ENCODE measurements at places on chromosomes 11 and 22.

DNA sequence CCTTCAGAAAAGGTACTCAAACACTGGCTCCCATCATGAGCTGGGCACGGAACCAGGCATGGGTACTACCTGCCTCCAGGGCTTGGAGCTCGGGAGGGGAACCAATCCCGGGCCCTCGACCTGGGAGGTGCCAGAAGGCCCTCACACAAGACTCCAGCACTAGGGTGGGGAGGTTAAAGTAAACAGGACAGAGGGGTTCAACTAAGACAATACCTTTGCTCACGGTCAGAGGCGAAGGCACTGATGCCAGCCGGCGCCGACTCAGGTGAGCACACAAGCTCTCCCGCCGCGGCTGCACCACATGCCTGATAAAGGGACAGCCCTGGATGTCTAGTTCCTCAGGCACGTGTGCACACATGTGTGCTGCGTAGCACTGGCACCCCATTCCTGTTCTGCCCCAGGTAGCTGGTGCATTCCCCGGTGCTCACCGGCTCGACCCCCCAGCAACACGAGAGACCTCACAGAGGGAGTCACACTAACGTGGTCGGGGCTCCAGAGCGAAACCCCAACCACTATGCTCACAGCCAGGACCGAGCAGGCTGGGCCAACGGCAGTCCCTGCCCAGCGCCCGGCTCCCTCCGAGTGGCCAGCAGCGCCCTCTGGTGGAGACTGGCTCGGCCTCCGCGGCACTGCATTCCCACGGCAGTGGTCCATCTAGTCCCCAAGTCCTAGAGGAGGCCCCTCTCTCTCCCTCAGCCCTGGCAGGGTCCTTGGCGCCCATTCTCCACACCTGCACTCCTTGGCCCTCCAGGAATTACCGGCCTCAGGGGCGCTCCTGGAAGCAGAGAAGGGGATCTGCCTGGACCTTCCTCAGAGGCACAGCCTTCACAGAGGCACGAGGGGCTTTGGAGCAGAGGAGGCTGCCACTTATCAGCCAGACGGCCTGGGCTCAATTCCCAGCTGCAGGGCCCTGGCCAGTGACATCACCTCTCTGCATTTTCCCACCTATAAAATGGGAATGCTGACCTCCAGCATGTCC is 28.8 kb upstream of the MOB2 start:
- no peaks in the 10 kb centered on the region for H3K27me3 ChIP-seq
- peak; percentile 43 for DNase-seq
- H3K27ac ChIP-seq: no peak overlapping the region
- H3K4me1 ChIP-seq: peaks cover 36% of the 10 kb centered on the region

- no peak for DNase-seq
- H3K4me3 ChIP-seq: no peak overlapping the region
- no peak overlapping the region for H3K27ac ChIP-seq
- peaks cover 27% of the 10 kb centered on the region for H3K27me3 ChIP-seq
Measured at GRCh38 chr11:70504246-70505020, 106.1 kb downstream of the CTTN start.

DNA sequence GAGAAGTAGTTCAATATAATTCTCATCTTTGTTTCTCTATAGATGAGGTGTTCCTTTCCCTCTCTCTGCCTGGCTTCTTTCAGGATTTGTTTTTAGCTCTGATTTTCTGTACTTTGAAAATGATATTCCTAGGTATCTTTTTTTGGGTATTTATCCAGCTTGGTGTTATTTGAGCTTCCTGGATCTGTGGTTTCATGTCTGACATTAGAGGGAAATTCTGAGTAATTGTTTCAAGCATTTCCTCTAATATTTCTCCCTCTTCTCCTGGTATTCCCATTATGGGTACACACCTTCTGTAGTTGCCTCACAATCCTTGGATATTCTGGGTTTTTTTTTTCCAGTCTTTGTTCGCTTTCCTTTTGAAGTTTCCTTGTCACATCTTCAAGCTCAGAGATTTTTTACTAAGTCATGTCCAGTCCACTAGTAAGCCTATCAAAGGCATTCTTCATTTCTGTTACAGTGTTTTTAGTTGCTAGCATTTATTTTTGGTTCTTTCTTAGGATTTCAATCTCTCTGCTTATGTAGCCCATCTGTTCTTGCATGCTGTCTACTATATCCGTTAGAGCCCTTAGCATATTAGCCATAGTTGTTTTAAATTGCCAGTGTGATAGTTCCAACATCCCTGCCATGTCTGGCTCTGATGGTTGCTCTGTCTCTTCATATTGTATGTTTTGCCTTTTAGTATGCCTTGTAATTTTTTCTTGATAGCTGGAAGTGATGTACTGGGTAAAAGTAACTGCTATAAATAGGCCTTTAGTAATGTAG is 5.8 kb downstream of the CCDC81 start:
- H3K27ac ChIP-seq: no peak overlapping the region
- no peak overlapping the region for H3K4me3 ChIP-seq
- H3K36me3 ChIP-seq: no peaks in the 10 kb centered on the region
- peaks cover 8% of the 10 kb centered on the region for H3K4me1 ChIP-seq
- no peaks in the 10 kb centered on the region for H3K27me3 ChIP-seq
- no peak for DNase-seq

GRCh38 chr22:47160781-47161520 is 398.5 kb downstream of the TBC1D22A start:
- H3K36me3 ChIP-seq: no peaks in the 10 kb centered on the region
- H3K4me1 ChIP-seq: no peaks in the 10 kb centered on the region
- no peak overlapping the region for H3K27ac ChIP-seq
- no peak for DNase-seq

GRCh38 chr22:19321757-19322156 is 30.2 kb upstream of the CLTCL1 start:
- no peak for DNase-seq
- peaks cover 12% of the 10 kb centered on the region for H3K36me3 ChIP-seq
- peaks cover 3% of the 10 kb centered on the region for H3K27me3 ChIP-seq
- H3K4me1 ChIP-seq: no peaks in the 10 kb centered on the region

DNA sequence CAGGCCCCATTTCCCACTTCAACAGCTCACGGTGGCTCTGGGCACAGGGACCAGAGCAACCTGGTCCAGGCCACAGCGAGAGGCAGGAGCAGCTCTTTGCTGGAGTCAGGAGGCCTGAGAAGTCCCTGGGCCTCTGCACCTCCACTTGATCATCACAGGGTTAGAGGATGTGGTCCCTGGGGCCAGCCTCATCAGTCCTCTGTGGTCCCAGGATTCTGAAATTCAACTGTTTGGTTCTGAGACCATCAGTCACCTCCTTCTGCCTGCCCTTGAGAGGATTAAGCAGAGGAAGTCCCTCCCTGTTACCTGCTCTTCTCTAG is 24.9 kb upstream of the CBX7 start:
- no peaks in the 10 kb centered on the region for H3K36me3 ChIP-seq
- H3K4me3 ChIP-seq: no peak overlapping the region
- H3K27me3 ChIP-seq: no peaks in the 10 kb centered on the region

GRCh38 chr11:92329137-92329536 is 104.5 kb downstream of the FAT3 start:
- no peak overlapping the region for H3K27ac ChIP-seq
- peaks cover 21% of the 10 kb centered on the region for H3K4me1 ChIP-seq
- DNase-seq: no peak
- no peak overlapping the region for H3K4me3 ChIP-seq
- no peaks in the 10 kb centered on the region for H3K27me3 ChIP-seq

GRCh38 chr11:23359297-23359696 is 499.0 kb upstream of the CCDC179 start:
- H3K36me3 ChIP-seq: no peaks in the 10 kb centered on the region
- peaks cover 1% of the 10 kb centered on the region for H3K27me3 ChIP-seq
- DNase-seq: peak; percentile 66
- peaks cover 14% of the 10 kb centered on the region for H3K4me1 ChIP-seq
- H3K4me3 ChIP-seq: no peak overlapping the region

- peaks cover 7% of the 10 kb centered on the region for H3K36me3 ChIP-seq
- H3K4me3 ChIP-seq: no peak overlapping the region
- no peaks in the 10 kb centered on the region for H3K4me1 ChIP-seq
- H3K27ac ChIP-seq: no peak overlapping the region
- peaks cover 15% of the 10 kb centered on the region for H3K27me3 ChIP-seq
Measured at GRCh38 chr22:19998232-19998951, 18.2 kb downstream of the ARVCF start.

- H3K27ac ChIP-seq: peak overlapping the region; percentile 62
- DNase-seq: peak; percentile 78
- H3K4me1 ChIP-seq: peaks cover 69% of the 10 kb centered on the region
- H3K36me3 ChIP-seq: no peaks in the 10 kb centered on the region
Measured at GRCh38 chr11:57255618-57256017, 18.6 kb upstream of the APLNR start.

GRCh38 chr11:104198576-104198975 is 34.6 kb upstream of the PDGFD start:
- H3K27ac ChIP-seq: no peak overlapping the region
- peaks cover 3% of the 10 kb centered on the region for H3K27me3 ChIP-seq
- no peaks in the 10 kb centered on the region for H3K4me1 ChIP-seq
- H3K36me3 ChIP-seq: no peaks in the 10 kb centered on the region
- no peak for DNase-seq

GRCh38 chr11:119531056-119531455 is 108.1 kb upstream of the THY1 start:
- H3K27ac ChIP-seq: no peak overlapping the region
- H3K27me3 ChIP-seq: peaks cover 52% of the 10 kb centered on the region
- H3K36me3 ChIP-seq: no peaks in the 10 kb centered on the region
- no peak overlapping the region for H3K4me3 ChIP-seq
- H3K4me1 ChIP-seq: no peaks in the 10 kb centered on the region

- no peak overlapping the region for H3K27ac ChIP-seq
- no peaks in the 10 kb centered on the region for H3K36me3 ChIP-seq
- H3K4me3 ChIP-seq: no peak overlapping the region
- H3K4me1 ChIP-seq: no peaks in the 10 kb centered on the region
Measured at GRCh38 chr11:26297189-26297975, 34.5 kb upstream of the ANO3 start.

DNA sequence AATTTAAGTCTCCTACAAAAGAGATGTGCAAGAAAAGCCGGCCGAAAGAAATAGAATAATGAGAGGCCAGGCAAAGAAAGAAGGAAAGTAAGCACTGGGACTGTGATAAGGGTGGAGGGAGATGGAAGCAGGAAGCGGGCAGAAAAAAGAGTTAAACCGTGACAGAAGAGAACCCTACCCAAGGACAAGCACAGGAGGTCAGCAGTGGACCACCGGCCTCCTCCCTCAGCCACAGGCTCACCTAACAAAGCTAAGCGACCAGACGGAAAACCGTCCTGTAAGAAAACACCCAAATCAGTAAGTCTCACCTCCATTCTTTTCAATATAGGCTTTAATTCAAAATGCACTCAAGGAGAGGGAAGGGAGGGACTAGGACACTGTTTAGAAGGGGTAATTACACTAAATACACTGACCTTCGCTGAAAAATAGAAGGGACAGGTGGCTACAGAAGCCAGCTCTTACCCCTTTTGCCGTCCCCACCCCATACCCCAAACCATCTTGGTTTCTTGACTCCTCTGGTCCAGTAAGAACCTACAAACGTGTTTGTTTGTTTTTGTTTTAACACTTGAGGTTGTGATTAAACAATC is 1.9 kb downstream of the FAM181B start:
- H3K27me3 ChIP-seq: peaks cover 45% of the 10 kb centered on the region
- H3K36me3 ChIP-seq: no peaks in the 10 kb centered on the region
- no peak overlapping the region for H3K27ac ChIP-seq

GRCh38 chr22:44586999-44587736 is 89.1 kb upstream of the RTL6 start:
- H3K27me3 ChIP-seq: peaks cover 42% of the 10 kb centered on the region
- DNase-seq: no peak
- no peaks in the 10 kb centered on the region for H3K4me1 ChIP-seq
- H3K36me3 ChIP-seq: no peaks in the 10 kb centered on the region
- H3K27ac ChIP-seq: no peak overlapping the region
- H3K4me3 ChIP-seq: no peak overlapping the region

DNA sequence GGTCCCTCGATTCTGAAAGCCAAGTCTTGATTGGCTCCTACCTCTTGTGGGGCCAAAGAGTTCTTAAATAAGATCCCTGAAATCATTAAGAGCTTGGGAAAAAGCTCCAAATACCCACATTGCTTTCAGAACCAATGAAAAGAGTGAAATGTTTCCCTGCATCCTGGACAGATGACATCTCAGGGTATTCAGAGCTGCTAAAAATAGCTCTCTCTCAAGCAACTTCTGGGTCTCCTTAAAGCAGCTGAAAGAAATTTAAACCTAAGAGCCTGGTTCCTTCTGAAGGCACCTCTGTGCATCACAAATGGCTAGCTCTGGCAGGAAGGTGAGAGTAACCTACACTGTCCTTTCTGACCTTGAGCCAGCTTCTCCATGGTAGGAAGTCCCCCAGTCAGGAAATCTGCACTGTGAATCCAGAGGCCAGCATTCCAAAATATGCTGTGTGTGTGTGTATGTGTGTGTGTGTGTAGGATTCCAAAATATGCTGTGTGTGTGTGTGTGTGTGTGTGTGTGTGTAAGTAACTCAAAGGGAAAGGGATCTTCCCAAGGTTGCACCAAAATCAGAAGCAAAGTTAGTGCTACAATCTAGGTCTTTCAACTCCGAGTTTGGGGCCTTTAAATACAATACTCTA is 50.1 kb downstream of the RELT start:
- H3K27ac ChIP-seq: peak overlapping the region; percentile 30
- peaks cover 2% of the 10 kb centered on the region for H3K27me3 ChIP-seq
- 0 out of 2 replicates have a peak, but pooled peaks cover 5% of the 10 kb centered on the region for H3K36me3 ChIP-seq
- peak; percentile 39 for DNase-seq

DNA sequence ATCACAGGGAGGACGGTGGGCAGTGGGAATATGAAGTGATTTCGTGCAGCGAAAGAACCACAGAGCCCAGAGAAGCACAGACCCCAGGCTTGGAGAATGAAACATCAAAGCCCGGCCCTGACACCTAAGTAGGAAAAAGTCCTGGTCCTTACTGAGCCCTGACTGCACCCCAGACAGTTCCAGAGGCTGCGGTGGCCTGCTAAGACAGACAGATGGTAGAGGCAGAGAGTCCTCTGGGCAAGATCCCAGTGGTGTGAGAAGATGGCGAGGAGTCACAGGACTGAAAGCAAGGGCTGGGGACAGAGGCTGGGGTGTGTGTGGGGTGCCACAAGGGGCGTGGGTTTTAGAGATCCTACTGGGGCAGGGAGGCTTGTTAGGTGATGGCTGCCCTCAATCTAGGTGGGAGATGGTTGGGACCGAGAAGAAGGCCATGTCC is 3.7 kb downstream of the CBX6 start:
- no peak for DNase-seq
- H3K4me1 ChIP-seq: peaks cover 29% of the 10 kb centered on the region
- peaks cover under 1% of the 10 kb centered on the region for H3K27me3 ChIP-seq

- peaks cover 38% of the 10 kb centered on the region for H3K4me1 ChIP-seq
- DNase-seq: no peak
- no peaks in the 10 kb centered on the region for H3K27me3 ChIP-seq
- H3K4me3 ChIP-seq: no peak overlapping the region
- no peaks in the 10 kb centered on the region for H3K36me3 ChIP-seq
Measured at GRCh38 chr11:128213461-128213860, 373.9 kb downstream of the ETS1 start.

- peaks cover 80% of the 10 kb centered on the region for H3K4me1 ChIP-seq
- H3K27ac ChIP-seq: peak overlapping the region; percentile 38
- 0 out of 2 replicates have a peak, but pooled peaks cover 4% of the 10 kb centered on the region for H3K36me3 ChIP-seq
- no peak for DNase-seq
Measured at GRCh38 chr11:69440876-69441275, 40.6 kb upstream of the LINC01488 start.

- H3K4me1 ChIP-seq: peaks cover 41% of the 10 kb centered on the region
- DNase-seq: no peak
- H3K4me3 ChIP-seq: peak overlapping the region; percentile 89
- peak overlapping the region; percentile 92 for H3K27ac ChIP-seq
Measured at GRCh38 chr22:50243685-50244419, 971 bp downstream of the TUBGCP6 start.

GRCh38 chr22:31292236-31292989 is at the start of gene PIK3IP1:
Gene PIK3IP1 (minus strand): TSS chr22:31292488. CDS start chr22:31292344, 144 bp downstream.
- H3K27ac ChIP-seq: peak within 1 kb of the TSS; percentile 82
- DNase-seq: peak; percentile 77
- H3K27me3 ChIP-seq: no peaks in the 10 kb centered on the region

Measured in HFFc6 (cell line).